ENCODE measurements at places on chromosomes 1 and 21.

GRCh38 chr1:160588468-160588867 lies 9.2 kb upstream of the CD84 start:
- no peak for DNase-seq

GRCh38 chr1:19349999-19350398 lies 37.9 kb downstream of the SLC66A1 start:
- no peak for DNase-seq

GRCh38 chr1:235708390-235708962 lies 58.9 kb upstream of the GNG4 start:
- DNase-seq: no peak

DNA sequence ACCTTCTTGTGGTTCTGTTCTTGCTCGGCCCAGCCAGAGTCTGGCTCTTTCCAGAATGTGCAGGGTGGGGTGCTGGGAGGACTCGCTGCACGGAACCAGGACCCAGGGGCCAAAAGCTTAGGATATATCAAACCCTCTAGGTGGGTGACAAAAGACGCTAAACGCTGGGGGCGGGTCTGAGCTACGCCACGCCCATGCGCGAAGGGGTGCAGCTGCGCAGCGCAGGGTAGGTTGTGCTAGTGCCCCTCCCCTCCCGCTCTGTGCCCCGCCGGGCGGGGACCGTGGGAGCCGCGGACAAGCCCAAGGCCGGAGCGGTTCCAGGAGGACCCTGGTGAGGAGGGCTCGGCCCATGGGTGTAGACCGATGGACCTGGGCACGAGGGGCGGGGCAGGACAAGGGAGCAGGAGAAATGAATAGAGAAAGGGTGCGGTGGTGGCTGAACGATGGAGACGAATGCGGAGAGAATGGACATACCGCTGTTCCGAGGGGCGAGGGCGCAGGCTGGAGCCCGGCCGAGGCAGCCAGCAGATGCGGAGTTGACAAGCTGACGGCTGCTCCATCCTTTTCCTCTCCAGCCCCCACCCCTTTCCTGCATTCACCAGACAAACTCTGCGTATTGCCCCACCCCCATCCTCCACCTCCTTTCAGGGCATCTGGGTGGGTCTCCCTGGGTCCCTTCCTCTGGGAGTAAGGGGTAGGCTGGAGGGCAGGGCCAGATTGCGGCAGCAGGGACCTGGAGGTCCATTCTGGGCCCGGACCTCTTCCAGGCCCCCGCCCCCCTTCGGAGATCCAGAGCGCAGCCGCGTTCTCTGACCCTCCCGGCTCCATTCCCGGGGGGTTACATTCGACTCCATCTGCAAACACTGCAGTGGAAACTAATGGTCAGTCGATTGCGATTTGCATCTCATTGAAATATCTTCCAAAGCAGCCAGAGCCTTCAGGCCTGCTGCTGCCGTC lies at the start of gene RUSC1:
Gene RUSC1, plus strand, starts transcription at position 234 of the 957 bp plus-strand sequence. CDS start 880 bp downstream, outside the sequence.
- peak; percentile 61 for DNase-seq

- DNase-seq: peak; percentile 2
These were observed 88.7 kb upstream of the IFFO2 start for GRCh38 chr1:19044975-19045831.

DNA sequence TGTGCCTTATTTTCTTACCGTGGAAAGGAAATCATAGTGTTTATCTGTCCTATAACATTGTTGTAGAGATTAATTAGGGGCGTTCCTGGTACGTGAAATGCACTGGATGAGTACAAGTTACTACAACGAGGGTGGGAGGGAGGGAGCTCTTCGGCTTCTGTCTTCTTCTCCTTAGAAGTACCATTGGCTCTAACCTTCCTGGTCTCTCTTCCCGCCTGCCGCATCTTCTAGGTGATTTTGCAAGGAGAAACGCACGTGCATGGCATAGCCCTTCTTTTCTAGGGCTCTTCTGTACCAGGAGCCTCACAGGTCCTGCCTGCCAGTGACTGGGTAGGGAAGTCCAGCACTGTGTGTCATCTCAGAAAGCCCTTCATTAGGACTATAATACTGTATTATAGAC lies 16.8 kb downstream of the SH3BP5L start:
- DNase-seq: no peak

- no peak for DNase-seq
These were observed 5.3 kb upstream of the PRPF38B start for GRCh38 chr1:108686614-108687313.

GRCh38 chr1:180230791-180231505 lies 884 bp downstream of the LHX4 start:
- no peak for DNase-seq
